A673 (cell line): ENCODE measurements at places on chromosomes 5 and 9.

DNA sequence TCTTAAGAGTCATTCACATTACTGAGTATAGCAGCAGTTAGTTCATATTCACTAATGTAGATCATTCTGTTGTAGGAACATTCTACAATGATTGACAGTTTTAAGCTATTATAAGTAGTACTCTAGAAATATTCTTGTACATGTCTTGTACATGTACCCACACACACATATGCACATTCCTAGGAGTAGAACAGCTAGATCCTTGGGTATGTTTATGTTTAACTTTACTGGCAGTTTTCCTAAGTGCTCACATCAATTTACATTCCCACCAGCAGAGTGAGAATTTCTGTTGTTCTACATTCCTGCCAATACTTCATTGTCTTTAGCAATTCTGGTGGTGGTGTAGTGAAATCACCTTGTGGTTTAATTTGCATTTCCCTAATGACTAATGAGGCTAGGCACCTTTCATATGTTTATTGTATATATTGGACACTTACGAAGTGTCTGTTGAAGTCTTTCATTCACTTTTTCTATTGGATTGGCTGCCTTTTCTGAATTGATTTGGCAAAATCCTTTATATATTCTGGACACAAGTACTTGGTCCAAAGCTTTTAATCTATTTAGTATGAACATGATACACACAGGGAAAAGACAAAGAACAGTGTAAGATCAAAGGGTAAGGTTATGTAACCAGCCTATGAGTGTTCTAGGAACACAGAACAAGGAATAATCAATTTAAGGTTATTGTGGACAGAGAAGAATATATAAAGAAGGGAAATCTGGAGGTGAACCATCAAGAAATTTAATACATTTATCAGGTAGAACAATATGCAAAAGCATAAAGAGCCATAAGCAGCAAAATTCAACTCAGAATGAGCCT is 95.6 kb downstream of the MLLT3 start:
- no peaks in the 10 kb centered on the region for H3K27me3 ChIP-seq
- no peaks in the 10 kb centered on the region for H3K36me3 ChIP-seq
- DNase-seq: no peak
- no peaks in the 10 kb centered on the region for H3K4me1 ChIP-seq
- no peak overlapping the region for H3K27ac ChIP-seq
- no peak overlapping the region for H3K4me3 ChIP-seq

DNA sequence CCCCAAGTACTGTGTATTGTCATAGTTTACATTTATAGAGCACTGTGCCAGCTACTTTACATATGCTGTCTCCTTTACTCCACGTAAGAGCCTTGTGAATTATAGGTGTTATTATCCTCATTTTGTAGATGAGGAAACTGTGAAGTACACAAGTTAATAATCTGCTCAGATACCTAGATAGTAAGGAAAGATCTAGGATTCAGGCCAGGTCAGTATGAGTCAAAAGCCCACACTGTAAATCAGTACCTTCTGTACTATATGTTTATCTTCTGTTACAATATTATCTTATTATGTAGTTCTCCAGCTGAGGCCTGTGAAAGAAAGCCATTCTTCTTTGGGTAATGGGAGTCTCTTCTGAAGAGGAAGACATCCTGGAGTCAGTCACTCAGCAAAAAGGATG is 72.4 kb upstream of the TLX3 start:
- DNase-seq: no peak
- no peaks in the 10 kb centered on the region for H3K36me3 ChIP-seq
- H3K27ac ChIP-seq: no peak overlapping the region
- H3K27me3 ChIP-seq: peaks cover 15% of the 10 kb centered on the region

DNA sequence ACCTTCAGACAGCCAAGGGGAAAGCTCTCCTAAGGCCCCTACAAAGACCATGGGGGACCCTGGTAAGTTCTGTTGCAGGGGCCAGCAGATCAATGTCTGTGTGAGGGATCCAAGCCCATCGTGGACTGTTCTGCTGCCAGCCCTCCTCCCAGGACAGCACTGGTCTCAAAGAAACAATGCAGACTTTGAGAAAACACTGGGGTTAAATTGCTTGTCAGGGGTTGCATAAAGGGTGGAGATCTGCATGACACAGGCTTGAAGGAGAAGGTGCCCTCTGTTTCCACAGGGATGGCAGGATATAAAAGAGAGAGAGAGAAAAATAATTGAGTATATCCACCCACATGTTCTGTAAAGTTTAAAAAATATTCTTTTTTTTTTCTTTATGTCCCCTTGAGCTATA is 157.6 kb upstream of the TBC1D2 start:
- no peak overlapping the region for H3K27ac ChIP-seq
- no peaks in the 10 kb centered on the region for H3K36me3 ChIP-seq
- peaks cover 3% of the 10 kb centered on the region for H3K27me3 ChIP-seq

- H3K4me3 ChIP-seq: no peak overlapping the region
- no peaks in the 10 kb centered on the region for H3K27me3 ChIP-seq
- no peaks in the 10 kb centered on the region for H3K36me3 ChIP-seq
- H3K27ac ChIP-seq: no peak overlapping the region
Measured at GRCh38 chr5:16521521-16522483, 56.2 kb upstream of the ZNF622 start.

- H3K36me3 ChIP-seq: no peaks in the 10 kb centered on the region
- DNase-seq: no peak
Measured at GRCh38 chr9:16884373-16884772, 13.9 kb upstream of the BNC2 start.

- H3K4me1 ChIP-seq: no peaks in the 10 kb centered on the region
- DNase-seq: no peak
- no peak overlapping the region for H3K4me3 ChIP-seq
- H3K36me3 ChIP-seq: no peaks in the 10 kb centered on the region
- H3K27ac ChIP-seq: no peak overlapping the region
- no peaks in the 10 kb centered on the region for H3K27me3 ChIP-seq
Measured at GRCh38 chr9:12722131-12722530, 28.9 kb downstream of the TYRP1 start.

DNA sequence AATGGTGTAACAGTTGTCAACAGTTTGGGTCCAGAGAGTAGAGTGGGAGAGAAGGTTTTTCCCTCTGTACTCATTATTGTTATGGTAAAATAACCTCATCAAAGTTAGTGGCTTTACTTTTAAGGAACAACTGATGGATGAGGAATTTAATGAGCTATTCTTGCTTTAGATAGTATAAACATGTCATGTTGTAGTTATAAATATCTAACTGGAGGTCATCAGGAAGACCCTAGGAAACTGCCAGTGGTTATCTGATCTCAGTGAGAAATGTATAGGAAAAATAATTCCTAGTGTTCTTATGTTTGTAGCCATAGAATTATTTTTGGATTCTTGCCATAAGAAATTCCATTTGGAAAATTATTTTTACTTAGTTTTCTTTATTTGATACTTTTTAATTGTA is 4.1 kb downstream of the ERCC6L2 start:
- H3K4me3 ChIP-seq: no peak overlapping the region
- no peak overlapping the region for H3K27ac ChIP-seq
- no peaks in the 10 kb centered on the region for H3K27me3 ChIP-seq
- peaks cover 13% of the 10 kb centered on the region for H3K36me3 ChIP-seq
- no peak for DNase-seq
- peaks cover 8% of the 10 kb centered on the region for H3K4me1 ChIP-seq
